ENCODE measurements at places on chromosomes 3 and 15. TPM values are rescaled to one million over a fixed set of nuclear protein-coding genes. Genes with fewer than 3 reads are reported as not detected.

Gene JAGN1
- 30.2 TPM for total RNA-seq

DNA sequence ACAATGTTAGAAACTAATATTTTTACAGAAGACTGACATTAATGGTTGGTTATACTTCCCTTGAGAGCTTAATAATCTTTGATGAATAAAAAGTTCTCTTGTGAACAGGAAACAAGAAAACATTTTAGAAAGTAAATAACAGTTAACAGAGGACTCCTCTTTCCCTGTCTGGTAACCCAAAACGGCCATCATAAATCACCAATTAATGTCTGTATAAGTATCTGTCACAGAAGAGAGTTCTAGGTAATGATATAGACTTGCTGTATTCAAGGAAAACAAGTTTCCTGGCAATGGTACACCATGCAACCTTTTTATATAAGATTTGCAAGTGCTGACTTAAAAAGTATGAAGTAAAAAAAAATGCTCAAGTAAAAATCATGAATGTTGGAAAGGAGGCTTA lies 426.7 kb downstream of the SOX2 start:
- H3K4me3 ChIP-seq, result no peak overlapping the region
- no peaks in the 10 kb centered on the region for H3K4me1 ChIP-seq
- no peaks in the 10 kb centered on the region for H3K27me3 ChIP-seq

- H3K4me3 ChIP-seq, result no peak overlapping the region
- H3K27me3 ChIP-seq, result no peaks in the 10 kb centered on the region
- H3K27ac ChIP-seq, result no peak overlapping the region
- H3K36me3 ChIP-seq, result no peaks in the 10 kb centered on the region
- peaks cover 14% of the 10 kb centered on the region for H3K4me1 ChIP-seq
These were observed 240.5 kb upstream of the CFAP20DC start for GRCh38 chr3:59290358-59290757.

Gene LTF
- not detected for total RNA-seq

- peaks cover 78% of the 10 kb centered on the region for H3K4me1 ChIP-seq
- DNase-seq, result no peak
- H3K36me3 ChIP-seq, result peaks cover 74% of the 10 kb centered on the region
- no peaks in the 10 kb centered on the region for H3K27me3 ChIP-seq
- peak overlapping the region; percentile 82 for H3K27ac ChIP-seq
- H3K4me3 ChIP-seq, result peak overlapping the region; percentile 19
These were observed 38.0 kb downstream of the CBLB start for GRCh38 chr3:105830836-105831235.

Gene CORO2B
- not detected for total RNA-seq

DNA sequence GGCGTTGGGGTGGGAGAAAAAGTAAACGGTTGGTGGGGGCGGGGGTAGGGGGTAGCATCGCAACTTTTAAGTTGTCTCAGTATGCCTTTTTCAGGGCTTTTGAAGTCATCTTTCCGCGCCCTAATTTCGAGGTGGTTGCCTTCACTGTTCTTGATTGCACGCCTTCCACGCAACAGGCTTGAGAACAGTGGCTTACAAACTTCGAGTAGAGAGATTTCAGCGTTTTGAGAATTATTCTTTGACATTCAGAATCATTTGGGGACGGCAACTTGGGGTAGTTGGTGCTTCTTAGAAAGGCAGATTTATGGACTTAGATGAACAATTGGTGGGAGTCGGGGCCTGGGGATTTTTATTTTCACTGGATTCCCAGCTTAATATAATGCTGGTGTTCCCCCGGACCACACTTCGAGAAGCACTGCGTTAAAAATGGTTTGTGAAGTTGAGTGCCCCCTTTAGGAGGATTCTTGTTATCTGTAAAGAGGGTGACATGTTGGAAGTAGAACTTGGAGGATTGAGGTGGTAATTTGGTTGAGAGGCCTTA lies 880 bp downstream of the PPP4R2 start:
- peaks cover 36% of the 10 kb centered on the region for H3K4me1 ChIP-seq
- H3K27ac ChIP-seq, result peak overlapping the region; percentile 93
- peak; percentile 56 for DNase-seq
- peaks cover 35% of the 10 kb centered on the region for H3K36me3 ChIP-seq
- H3K27me3 ChIP-seq, result no peaks in the 10 kb centered on the region
- peak overlapping the region; percentile 86 for H3K4me3 ChIP-seq

- peak overlapping the region; percentile 68 for H3K27ac ChIP-seq
- H3K36me3 ChIP-seq, result peaks cover 58% of the 10 kb centered on the region
- H3K4me3 ChIP-seq, result no peak overlapping the region
- H3K27me3 ChIP-seq, result no peaks in the 10 kb centered on the region
- DNase-seq, result peak; percentile 47
These were observed 8.9 kb downstream of the NSUN3 start for GRCh38 chr3:94071713-94072284.

DNA sequence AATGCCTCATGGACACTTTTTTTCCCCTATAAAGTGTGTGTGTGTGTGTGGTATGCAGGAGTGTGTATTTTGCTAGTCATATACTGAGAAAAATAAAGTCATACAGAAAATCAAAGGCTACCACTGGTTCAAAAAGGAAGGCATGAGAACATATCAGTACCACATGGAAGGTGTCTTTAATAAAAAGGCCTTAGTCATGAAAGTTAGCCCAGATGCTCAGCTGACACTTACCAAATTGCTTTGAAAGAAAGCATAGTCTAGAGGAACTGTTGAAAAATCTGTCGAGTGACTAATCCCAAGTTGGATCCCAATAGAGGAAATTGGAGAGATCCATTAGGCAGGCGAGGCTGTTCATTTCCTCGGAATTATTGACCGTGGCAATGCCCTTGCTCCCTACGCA lies 432.9 kb upstream of the CFAP20DC start:
- H3K4me3 ChIP-seq, result no peak overlapping the region
- H3K4me1 ChIP-seq, result peaks cover 17% of the 10 kb centered on the region
- no peak overlapping the region for H3K27ac ChIP-seq
- no peaks in the 10 kb centered on the region for H3K27me3 ChIP-seq
- DNase-seq, result no peak
- no peaks in the 10 kb centered on the region for H3K36me3 ChIP-seq

GRCh38 chr3:4981294-4981664 lies 2.0 kb downstream of the BHLHE40 start:
- H3K27me3 ChIP-seq, result no peaks in the 10 kb centered on the region
- peaks cover 66% of the 10 kb centered on the region for H3K36me3 ChIP-seq
- no peak for DNase-seq
- peak overlapping the region; percentile 91 for H3K4me3 ChIP-seq
- peak overlapping the region; percentile 88 for H3K27ac ChIP-seq

Gene ZNF280D
- 17.5 TPM for total RNA-seq

Gene TUSC7
- total RNA-seq, result not detected

GRCh38 chr3:119457246-119457645 lies 6.2 kb downstream of the TMEM39A start:
- H3K36me3 ChIP-seq, result peaks cover 60% of the 10 kb centered on the region
- DNase-seq, result no peak
- H3K4me3 ChIP-seq, result no peak overlapping the region
- H3K27me3 ChIP-seq, result no peaks in the 10 kb centered on the region

DNA sequence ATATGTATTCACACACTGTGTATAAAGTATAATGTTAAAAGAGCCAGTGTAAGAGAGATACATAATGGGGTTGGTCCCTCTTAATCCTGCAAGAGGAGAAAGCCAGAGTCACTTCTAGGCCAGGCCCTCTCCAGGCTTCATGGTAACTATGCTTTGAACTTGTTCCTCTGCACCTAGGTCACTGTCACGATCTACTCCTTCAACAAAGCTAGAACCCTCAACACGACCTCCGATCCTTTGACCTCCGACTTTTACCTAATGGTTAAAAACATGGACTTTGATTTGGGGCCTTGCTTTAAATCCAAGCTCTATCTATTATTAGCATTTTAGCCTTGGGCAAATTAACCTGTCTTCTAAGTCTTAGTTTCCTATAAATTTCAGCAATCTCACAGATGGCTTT lies 153.9 kb upstream of the NR2E3 start:
- H3K27ac ChIP-seq, result no peak overlapping the region
- DNase-seq, result no peak
- no peaks in the 10 kb centered on the region for H3K36me3 ChIP-seq
- no peak overlapping the region for H3K4me3 ChIP-seq

Gene SPINK8
- not detected for total RNA-seq

Gene C3orf85
- total RNA-seq, result not detected

- peak overlapping the region; percentile 46 for H3K27ac ChIP-seq
- H3K36me3 ChIP-seq, result no peaks in the 10 kb centered on the region
- peak overlapping the region; percentile 48 for H3K4me3 ChIP-seq
- no peaks in the 10 kb centered on the region for H3K27me3 ChIP-seq
- peaks cover 2% of the 10 kb centered on the region for H3K4me1 ChIP-seq
These were observed 76.6 kb upstream of the SNRPN start for GRCh38 chr15:24878153-24878552.

Gene PIERCE2
- total RNA-seq, result not detected

Gene GREM1
- total RNA-seq, result not detected

Gene SKOR1
- 0.21 TPM for total RNA-seq

DNA sequence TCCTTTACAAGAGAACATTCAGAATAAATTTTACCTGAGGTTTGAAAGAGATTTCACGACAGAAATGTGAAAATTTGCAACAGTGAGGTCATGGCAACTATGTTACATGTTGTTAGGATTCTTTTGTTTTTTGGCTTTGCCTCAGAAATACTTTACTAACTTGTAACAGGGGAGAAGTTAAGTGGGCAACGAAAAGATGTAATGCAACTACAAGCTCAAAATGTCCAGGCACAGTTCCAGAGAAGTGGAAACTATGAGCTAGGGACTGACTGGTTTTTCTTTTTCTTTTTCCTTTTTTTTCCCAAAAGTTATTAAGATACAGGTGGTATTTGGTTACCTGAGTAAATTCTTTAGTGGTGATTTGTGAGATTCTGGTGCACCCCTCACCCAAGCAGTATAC lies 111.5 kb upstream of the PPP2R3A start:
- no peaks in the 10 kb centered on the region for H3K36me3 ChIP-seq
- H3K4me3 ChIP-seq, result no peak overlapping the region
- no peaks in the 10 kb centered on the region for H3K27me3 ChIP-seq
- H3K27ac ChIP-seq, result no peak overlapping the region
- DNase-seq, result no peak

DNA sequence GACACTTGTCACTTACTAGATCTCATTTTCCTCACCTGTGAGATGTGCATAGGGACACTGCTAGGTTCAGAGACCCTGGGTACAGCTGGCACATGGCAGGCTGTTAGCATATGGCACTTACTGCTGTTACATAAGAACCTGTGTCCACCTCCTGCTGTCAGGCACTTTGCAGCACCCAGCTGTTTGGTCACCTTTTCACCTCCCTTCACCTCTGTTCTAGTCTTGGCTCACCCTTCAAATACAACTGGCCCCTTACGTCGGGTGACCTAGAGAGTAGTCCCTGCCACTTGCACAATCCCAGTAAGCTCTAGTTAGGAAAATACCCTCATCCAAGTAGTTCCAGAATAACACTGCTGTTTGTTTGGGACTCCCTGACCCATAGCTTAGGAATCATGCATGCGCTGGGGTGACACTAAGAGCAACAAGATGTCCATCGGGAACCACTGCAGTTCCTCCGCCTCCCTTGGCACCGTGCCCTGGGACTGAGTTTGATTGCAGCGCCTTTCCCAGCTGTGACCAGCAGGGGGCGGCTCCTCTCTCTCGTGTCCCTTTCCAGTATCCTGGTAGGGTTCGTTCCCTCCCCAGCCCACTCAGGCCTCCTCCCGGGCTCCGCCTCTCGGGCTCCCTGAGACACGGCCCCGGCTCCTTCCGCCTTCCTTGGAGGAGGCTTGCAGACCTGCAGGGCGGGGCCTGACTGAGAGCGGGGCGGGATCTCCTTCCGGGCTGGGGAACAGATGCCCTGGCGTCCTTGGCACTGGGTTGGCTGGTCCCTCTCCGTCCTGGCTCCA lies 78.6 kb downstream of the ABHD5 start:
- H3K36me3 ChIP-seq, result no peaks in the 10 kb centered on the region
- peaks cover 24% of the 10 kb centered on the region for H3K4me1 ChIP-seq
- peak; percentile 77 for DNase-seq
- H3K27ac ChIP-seq, result no peak overlapping the region
- H3K4me3 ChIP-seq, result no peak overlapping the region

GRCh38 chr3:117932441-117932840 lies 1102.2 kb downstream of the IGSF11 start:
- H3K27ac ChIP-seq, result no peak overlapping the region
- no peaks in the 10 kb centered on the region for H3K36me3 ChIP-seq
- H3K4me3 ChIP-seq, result no peak overlapping the region
- H3K4me1 ChIP-seq, result no peaks in the 10 kb centered on the region
- no peaks in the 10 kb centered on the region for H3K27me3 ChIP-seq
- DNase-seq, result no peak

Gene COL6A5
- not detected for total RNA-seq

- H3K4me1 ChIP-seq, result peaks cover 88% of the 10 kb centered on the region
- no peak overlapping the region for H3K4me3 ChIP-seq
- DNase-seq, result no peak
- H3K36me3 ChIP-seq, result peaks cover 15% of the 10 kb centered on the region
These were observed 314.6 kb upstream of the STT3B start for GRCh38 chr3:31218082-31218481.

- no peak overlapping the region for H3K4me3 ChIP-seq
- peaks cover 24% of the 10 kb centered on the region for H3K27me3 ChIP-seq
- H3K36me3 ChIP-seq, result no peaks in the 10 kb centered on the region
These were observed 14.8 kb downstream of the GPR87 start for GRCh38 chr3:151301787-151302186.

DNA sequence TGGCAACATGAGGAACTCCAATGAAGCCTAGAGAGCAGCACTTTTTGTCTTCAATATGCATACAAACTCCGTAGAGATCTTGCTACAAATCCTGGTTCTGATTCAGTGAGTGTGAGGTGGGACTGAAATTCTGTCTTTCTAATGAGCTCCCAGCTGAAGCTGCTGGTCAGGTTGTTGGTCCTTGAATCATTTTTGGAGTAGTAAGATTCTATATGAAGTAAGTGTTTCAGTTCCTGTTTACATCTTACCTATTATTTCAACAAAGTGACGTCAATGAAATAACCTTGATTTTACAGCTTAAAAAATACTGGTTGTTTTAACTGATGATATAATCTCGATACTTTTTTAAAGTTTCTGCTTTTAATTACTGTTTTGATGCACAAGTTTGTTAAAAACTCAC lies 33.9 kb downstream of the SHQ1 start:
- peaks cover 14% of the 10 kb centered on the region for H3K4me1 ChIP-seq
- peaks cover 38% of the 10 kb centered on the region for H3K36me3 ChIP-seq
- DNase-seq, result no peak
- no peak overlapping the region for H3K27ac ChIP-seq
- no peaks in the 10 kb centered on the region for H3K27me3 ChIP-seq

DNA sequence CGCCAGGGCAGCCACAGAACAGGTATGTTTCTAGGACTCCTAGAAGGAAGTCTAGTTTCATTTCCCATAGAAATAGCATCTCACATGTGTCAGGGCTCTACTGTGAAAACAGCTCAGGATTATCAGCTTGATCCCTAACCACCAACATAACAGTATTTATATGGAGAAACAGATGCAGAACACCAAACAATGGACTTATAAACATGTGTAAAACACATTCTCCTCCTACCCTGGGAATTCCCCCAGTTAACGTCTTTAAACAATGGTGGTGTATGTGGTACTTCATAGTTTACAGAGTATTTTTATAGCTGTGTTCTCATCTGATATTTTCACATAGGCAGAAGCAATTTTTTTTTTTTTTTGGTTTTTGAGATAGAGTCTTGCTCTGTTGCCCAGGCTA lies 9.7 kb downstream of the TNFSF10 start:
- H3K4me3 ChIP-seq, result peak overlapping the region; percentile 55
- H3K4me1 ChIP-seq, result peaks cover 91% of the 10 kb centered on the region
- peaks cover 92% of the 10 kb centered on the region for H3K36me3 ChIP-seq
- H3K27ac ChIP-seq, result peak overlapping the region; percentile 77
- no peaks in the 10 kb centered on the region for H3K27me3 ChIP-seq

- peaks cover 13% of the 10 kb centered on the region for H3K4me1 ChIP-seq
- DNase-seq, result no peak
- peaks cover 13% of the 10 kb centered on the region for H3K36me3 ChIP-seq
- no peaks in the 10 kb centered on the region for H3K27me3 ChIP-seq
- no peak overlapping the region for H3K27ac ChIP-seq
- no peak overlapping the region for H3K4me3 ChIP-seq
These were observed 52.5 kb downstream of the RPL39L start for GRCh38 chr3:187086831-187087230.
